Endothelial cell of coronary artery (primary cell): ENCODE measurements at places on chromosomes 12 and 14. TPM values are rescaled to one million over a fixed set of nuclear protein-coding genes. Genes with fewer than 3 reads are reported as not detected.

Gene SIRT4
- total RNA-seq: 1.3 TPM in 2 replicates

Gene MANSC4
- not detected in 2 replicates for total RNA-seq

Gene SOAT2
- not detected in 2 replicates for total RNA-seq

Gene SLC6A13
- total RNA-seq: 0.09 TPM in 2 replicates
